ENCODE measurements at places on chromosomes 12 and 14.

- DNase-seq = no peak
Observed at GRCh38 chr12:64007853-64008252, 163.4 kb downstream of the SRGAP1 start.

DNA sequence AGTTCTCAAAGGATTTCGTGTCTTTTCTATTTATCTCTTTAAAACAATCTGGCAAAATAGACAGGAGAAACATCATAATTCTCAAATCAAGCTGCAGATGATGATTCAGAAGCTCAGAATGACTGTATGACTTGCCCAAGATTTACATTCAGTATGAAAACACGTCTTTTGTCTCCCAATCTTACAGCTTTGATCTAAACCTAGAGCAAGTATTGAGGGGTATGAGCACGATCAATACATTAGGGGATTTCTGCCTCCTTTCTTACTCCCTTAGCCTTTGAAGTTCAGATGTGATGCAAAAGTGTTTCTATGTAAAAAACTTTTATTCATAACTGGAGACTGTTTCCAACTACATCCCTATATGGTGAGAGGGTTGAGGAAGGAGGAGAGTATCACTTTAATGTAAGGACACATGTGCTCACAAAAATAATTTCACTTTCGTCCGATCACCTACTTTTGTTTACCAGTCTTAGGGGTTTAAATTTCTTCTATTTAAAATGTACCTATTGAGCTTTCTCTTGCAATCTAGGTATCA is 454.8 kb downstream of the TMTC2 start:
- no peak for DNase-seq

- no peak for DNase-seq
Observed at GRCh38 chr14:58398495-58398894, 2.8 kb downstream of the TOMM20L start.

DNA sequence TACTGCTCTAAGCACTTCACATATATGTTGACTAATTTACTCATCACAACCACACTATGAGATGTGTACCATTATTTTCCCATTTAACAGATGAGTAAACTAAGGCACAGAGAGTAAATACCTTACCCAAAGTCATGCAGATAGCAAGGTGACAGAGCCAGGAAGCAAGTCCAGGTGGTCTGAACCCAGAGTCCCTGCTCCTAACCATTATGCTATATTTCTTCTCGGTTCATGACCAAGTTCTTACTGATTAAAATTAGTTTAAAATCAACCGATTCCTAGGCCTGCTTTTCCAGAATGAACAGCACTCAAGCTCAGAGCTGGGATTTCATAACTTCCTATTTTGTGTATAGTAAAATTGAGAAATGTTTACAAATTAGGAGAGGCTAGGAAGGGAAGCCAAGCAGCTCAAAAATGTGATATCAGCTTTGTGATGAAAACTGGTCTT is 85.5 kb upstream of the EGLN3 start:
- DNase-seq = no peak

DNA sequence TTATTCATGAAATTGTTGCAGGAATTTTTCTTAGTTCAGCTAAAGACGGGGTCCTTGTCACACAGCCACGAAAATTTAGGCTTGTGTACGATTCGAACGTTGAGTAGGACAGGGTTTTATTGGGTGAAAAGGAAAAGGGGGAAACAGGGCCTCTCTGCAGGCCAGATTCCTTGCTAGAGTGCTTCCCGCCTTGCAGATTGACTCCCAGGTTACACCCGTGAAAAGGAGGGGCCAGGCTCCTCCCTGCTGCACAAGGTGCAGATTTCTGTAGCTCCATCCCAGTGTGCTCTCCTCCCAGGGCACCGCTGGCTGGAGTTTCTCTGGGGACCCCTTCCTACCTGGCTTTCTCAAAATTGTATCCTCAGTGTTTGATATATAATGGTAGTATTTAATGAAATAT is 221.5 kb downstream of the ERC1 start:
- DNase-seq = no peak

GRCh38 chr12:96195845-96196451 is 1.8 kb downstream of the ELK3 start:
- DNase-seq = peak; percentile 73

- DNase-seq = no peak
Observed at GRCh38 chr14:68970038-68970612, 9.0 kb downstream of the ACTN1 start.

- DNase-seq = no peak
Observed at GRCh38 chr14:57746563-57746962, 119.3 kb downstream of the SLC35F4 start.

- no peak for DNase-seq
Observed at GRCh38 chr14:98906123-98906995, 365.6 kb downstream of the BCL11B start.

DNA sequence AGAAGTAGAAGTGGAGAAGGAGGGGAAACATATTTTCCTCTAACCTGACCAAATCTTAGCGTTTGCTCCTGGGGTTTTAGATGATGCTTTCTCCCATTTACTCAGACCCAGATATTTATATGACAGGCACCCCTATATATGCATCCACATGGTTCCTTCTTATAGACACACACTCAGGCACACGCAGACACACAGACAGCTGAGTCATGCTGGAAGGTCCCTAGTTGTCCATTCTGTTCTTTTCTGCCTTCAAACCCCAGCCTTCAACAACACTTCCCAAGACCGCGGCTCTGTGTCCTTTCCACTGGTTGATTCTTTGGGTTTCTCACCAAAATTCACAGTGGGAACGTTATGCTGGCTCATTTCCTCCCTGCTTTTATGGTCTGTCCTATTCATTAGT is 52.1 kb downstream of the HSPB8 start:
- peak; percentile 22 for DNase-seq

DNA sequence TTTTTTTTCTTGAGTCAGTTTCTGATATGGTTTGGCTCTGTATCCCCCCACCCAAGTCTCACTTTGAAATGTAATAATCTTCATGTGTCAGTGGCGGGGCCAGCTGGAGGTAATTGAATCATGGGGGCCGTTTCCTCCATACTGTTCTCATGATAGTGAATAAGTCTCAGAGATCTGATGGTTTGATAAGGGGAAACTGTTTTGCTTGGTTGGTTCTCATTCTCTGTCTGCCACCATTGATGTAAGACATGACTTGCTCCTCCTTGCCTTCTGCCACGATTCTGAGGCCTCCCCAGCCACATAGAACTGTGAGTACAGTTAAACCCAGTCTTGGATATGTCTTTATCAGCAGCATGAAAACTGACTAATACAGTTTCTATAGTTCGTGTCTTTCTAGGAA is 42.9 kb downstream of the WNK1 start:
- peak; percentile 79 for DNase-seq

DNA sequence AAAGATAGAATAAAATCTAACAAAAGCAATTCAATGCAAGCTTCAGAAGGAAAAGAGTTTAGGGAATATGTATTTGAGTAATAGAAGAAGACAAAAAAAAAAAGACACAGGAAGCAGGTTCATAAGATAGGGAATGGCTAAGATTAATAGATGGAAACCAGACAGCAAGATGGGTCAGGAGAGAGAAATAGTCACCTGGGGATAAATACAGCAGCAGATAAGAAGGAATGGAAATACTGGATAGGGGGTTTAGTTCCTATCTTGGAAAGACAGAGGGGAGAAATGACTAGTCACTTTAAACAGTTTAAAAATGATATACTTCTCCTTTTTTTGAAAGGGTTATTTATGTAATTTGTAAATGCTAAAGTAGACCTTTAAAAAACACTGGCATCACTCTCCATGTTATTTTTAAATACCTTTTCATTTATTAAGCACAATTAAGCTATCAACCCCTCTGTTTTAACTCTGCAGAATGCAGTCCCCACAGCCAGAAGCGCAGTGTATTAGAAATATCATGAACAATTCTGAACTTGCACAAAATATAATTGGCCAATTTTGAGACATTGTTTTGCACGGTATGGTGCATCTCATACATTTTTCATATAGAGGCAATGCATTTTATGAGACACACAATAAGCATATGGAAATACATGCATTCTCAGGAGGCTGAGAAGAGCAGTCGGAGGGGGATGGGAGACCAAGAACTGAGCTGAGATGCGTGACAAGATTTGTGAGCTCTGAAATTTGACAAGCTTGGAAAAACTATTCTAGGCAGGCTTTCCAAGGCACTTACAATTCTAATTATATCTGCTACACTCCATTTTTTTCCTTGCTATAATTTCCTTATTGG is 303.4 kb upstream of the PRICKLE1 start:
- DNase-seq = peak; percentile 42

DNA sequence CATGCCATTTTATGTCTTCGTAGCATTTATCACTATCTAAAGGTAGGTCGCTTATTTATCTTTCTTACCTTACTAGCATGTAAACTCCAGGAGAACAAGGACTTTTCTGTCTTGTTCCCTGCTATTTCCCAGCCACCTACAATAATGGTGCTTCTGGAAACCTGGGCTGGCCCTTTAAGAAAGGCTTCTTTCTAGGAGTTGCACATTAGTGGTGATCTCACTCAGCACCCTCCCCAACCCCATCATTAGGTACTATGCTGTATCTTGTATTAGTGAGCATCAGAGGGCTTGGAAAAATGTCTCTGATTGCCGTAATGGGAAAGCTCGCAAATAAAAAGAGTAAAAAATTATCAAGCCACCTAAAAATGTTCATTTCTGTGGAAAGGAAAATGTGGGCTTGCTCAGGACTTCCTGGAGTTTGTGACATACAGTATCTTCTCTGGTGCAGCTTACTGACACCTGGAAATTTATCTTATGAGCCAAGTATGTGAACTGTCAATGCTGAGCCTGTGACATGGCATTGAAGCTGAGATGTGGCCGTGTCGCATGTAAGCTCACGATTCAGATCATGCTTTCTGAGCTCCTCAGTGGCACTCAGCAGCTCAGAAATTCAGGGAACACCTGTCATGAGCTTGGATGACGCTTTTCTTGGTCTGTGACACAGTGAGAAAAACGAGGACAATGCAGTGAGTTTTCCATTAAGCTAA is 12.4 kb downstream of the CCDC92 start:
- DNase-seq = no peak

- no peak for DNase-seq
Observed at GRCh38 chr12:66978802-66979201, 290.4 kb upstream of the CAND1 start.

DNA sequence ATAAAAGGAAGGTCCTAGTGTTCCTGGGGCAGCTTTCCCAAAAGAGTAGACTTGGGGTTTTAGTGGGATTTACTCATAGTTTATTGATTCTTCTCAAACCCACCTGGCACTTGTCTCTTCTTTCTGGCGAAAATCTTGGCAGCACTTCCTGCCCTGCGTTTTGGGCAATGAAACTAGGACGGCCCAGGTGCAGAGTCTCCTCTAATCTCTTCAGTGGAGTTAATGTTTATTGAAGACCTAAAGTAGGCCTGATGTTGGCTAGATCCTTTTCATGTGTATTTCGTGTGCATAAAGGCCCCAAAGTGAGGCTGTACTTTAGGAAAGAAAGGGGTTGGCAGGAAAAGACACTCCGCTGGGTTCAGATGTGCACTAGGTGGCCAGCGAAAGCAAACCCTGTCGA is 5.1 kb downstream of the WNT5B start:
- DNase-seq = no peak

DNA sequence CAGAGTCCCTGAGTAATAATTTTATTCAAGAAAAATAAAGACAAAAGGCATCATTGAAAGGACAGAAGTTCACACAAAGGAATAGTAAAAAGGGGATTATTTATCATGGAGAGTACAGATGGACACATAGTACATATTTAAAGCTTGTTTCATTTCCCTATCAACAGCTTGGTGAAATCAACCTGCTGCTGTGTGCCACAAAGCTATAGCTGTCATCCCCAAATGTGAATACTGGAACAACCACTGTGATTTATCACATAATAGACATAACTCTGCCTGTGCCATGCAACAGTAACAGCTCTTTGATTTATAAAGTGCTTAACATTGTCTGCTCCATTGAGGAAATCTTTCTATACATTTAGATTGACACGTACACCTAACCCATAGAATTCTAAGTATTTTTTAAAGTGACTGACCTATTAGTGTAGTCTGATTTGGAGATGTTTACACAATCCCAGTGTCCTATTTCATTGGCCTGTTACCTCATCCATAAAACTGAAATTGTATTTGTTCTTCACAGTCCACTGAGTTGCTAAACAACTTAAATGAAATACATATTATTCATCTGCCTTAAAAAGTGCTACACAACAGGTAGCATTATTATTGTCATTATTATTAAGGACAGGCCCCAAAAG is 3.3 kb downstream of the NEMF start:
- DNase-seq = no peak

DNA sequence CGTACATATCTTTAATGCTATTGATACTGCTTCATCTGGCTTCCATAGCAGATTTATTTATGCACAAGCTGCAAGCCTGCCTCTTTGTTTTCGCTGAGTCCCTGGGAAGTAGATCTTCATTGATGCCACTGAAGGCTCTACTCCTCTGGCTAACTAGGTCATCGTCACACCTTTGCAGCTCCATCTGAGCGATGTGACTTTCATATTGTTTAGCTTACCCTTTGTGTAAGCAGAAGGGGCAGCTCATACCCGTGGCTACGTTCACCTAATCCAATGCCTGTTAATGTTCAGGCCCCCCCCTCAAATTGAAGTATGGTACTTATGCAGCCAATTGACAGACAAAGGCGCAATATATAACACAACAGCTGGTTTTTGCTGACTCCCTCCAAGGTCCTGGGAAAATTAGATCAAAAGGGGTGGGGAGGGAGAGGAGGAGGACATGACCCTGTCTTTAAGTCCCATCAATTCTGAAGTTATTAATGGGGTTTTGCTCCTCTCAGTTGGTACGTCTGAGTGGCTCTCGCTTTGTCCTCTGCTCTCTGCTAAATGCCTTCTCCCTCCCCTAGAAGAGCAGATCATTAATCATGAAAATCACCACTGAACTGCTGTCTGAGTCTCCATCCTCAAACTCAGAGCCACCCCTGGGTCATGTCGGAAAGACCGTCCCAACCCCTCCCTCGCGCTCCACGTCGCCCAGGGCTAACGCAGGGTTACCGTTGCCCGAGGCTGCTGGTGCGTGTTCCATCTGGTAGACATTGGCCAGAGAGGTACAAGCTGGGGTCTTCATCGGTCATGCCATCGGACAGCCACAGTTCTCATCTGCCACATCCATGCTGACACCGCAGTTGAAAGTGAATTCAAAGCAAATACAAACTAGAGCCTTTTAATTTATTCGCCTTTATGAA is 128.8 kb downstream of the ADGRD1 start:
- DNase-seq = no peak

DNA sequence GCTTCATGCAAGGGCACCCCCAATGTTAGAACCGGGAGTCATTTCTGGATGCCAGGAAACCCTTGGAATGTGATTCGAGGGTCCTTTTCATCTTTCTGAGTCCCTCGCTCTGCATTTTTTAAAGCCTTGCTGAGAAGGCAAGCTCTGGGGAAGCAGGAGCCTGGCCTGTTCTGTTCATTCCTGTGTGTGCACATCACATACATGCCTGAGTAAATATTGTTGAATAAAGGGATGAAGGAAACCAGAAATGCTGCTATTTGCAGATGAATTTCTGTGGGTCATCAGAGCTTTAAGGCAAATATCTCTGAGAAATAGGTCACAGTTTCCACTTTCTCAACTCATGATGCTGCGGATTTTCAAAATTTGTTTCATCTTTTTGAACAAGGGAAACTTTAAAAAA is 170.1 kb downstream of the PAH start:
- no peak for DNase-seq

- peak; percentile 41 for DNase-seq
Observed at GRCh38 chr14:24334431-24335291, at the start of gene ADCY4. Gene ADCY4, minus strand, starts transcription at chr14:24335071. Its CDS starts 419 bp downstream, at chr14:24334652.
